ENCODE measurements at places on chromosomes 7 and 10.

DNA sequence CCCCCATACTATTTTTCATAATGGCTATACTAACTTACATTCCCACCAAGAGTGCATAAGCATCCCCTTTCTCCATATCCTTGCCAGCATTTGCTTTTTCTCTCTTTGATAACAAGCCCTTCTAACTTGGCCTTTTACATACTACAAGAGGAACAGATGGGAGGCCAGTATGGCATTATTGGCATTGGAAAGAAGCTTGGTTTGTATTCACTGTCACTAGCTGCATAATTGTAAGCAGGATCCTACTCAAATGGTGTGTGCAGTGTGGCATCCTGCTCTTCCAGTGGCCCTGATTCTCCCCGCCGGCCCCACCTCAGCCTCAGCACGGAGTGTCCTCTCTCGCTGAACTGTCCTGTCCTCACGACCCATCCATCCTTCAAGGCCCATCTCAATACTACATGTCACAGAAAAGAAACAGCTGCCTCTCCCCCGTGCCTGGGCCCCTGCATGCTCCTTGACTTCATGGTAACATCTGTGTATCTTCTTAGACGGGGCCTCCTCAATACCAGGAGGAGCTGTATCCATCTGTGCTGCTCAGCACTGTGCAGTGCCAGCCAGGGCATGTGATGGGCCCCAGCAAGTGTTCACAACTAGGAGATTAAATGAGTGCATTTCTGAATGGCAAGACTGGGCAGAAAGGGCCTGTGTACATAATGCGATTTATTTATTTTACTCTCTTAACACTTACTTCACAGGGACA is 205.2 kb downstream of the COBL start:
- no peak for DNase-seq

DNA sequence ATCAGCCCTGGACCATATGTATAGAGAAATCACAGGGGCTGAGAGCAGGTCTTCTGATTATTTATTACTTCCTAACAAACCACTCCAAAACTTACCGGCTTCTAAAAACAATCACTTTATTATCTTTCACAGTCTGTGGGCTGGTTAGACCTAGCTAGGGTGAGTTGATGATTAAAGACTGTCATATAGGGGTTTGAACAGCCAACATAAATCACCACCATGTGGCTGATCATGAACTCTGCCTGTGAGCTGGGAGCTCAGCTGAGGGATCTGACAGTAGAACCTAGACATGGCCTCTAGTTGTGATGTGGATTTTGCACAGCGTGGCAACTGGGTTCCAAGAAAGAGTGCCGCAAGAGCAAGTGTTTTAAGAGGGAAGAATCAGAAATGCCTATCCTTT is 305.4 kb downstream of the CSTF2T start:
- DNase-seq: no peak

- DNase-seq: no peak
These were observed 43.2 kb downstream of the RBAK start for GRCh38 chr7:5088906-5089305.

DNA sequence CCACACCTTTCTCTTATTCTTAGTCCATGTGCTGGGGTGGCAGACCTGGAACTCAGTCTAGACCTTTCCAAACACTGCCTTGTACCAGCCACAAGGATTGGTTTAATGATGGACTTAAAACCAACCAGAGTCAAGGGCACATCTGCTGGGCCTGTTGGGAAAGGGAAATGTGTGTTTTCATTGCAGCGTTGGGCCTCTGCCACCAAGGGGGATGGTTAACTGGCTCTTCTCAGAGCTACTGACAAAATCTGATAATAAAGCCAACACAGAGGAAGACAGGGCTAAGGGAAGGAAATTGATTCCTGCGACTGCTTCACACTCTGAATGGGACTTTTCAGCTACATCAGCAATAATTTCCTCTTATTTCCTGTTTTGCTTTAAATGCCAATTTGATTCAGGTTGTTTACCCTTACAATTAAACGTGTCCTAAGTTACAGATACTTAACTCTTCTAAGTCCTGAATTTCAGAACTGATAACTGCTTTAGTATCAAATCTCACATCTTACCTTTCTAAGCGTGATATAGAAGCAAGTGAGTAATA is 68.4 kb upstream of the MALRD1 start:
- DNase-seq: no peak

DNA sequence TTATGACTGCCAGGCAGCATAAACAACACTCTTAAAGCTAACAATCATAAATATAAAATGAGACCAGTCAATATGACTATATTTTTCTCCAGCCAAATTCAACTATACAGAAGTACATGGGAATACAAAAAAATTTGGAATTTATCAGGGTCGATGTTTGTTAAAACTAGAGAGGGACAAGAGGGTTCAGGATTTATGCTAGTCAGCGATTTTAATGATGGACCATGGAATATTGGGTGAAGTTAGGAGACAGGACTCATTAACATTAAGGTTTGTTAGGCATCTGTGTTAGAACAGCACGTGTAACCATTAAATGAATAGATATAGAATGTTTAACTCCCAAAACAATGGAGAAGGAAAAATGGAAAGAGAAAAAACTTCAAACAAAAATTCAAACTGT is 146.2 kb downstream of the SEM1 start:
- DNase-seq: no peak

- DNase-seq: no peak
These were observed 297.0 kb downstream of the CCDC3 start for GRCh38 chr10:12704488-12704887.

DNA sequence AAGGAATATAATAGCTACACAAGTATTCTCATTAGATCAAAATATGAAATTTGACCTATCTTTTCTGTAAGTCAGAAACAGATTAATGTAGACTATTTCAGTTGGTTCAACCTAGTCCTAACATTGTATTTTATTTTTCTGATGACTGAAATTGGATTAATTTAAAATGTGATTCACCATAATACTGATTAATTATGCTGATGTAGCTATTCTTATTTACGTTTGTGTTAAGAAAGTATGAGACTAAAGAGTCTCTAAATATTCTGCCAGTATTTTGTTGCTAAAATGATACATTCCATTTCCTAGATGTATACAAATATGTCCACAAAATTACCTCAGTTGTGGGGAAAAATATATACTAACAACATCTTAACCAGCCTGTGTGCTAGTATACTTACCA is 18.3 kb downstream of the MARCHF5 start:
- no peak for DNase-seq

DNA sequence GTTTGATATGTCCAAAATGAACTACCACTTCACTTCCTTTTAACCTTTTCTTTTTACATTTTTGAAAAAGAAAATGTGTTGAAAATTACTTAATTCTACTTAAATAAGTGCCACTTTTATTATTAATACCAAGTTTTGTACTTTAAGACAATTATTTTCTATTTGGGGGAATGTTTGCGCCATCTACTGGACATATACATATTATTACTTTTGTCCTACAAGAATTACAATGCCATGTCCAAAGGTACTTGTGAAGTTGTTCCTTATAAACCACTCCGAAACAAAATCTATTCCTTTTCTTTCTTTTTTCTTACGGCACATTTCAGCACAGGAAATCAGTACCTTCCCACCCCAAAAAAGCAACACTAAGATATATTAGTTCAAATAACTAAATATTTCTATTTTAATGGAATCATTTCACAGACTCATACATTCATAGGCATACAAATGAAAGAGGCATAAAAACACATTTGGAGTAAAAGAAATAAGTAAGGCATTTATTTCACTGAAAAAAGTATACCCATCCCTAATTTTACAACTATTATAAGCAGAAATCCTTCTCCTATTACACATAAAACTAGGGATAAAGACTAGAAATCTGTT is 169.9 kb downstream of the RNF133 start:
- no peak for DNase-seq

DNA sequence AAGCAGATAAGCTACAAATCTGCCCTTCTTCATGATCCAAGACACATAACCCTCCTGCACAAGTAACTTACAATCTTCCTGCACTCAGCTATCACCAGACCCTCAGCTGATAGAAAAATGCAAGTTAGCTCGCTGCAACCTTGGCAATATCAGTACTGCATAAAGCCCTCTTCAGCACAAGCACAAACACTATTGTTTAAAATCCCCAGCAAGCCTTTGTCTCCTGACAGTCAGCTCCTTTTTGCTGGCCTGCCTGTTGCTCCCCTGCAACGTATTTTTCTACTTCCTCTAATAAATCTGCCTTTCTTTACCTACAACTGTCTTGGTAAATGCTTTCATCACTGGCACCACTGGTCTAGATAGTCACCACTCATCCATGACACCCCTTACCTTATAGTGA is 59.8 kb downstream of the BAMBI start:
- DNase-seq: no peak

DNA sequence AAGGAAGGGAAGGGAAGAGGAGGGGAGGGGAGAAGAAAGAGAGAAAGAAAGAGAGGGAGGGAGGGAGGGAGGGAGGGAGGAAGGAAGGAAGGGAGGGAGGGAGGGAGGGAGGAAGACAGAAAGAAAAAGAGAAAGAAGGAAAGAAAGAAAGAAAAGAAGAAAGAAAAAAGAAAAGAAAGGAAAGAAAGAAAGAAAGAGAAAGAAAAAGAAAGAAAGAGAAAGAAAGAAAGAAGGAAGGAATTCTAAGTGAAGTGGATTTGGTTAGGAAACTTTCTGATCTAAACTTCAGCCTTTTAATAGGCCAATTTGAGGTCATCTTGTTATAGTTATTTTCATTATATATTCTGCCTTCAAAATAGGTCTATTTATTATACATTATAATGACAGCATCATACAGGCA is 4.3 kb downstream of the CAV2 start:
- DNase-seq: no peak

- no peak for DNase-seq
These were observed 147.3 kb downstream of the ZEB1 start for GRCh38 chr10:31466313-31466712.

DNA sequence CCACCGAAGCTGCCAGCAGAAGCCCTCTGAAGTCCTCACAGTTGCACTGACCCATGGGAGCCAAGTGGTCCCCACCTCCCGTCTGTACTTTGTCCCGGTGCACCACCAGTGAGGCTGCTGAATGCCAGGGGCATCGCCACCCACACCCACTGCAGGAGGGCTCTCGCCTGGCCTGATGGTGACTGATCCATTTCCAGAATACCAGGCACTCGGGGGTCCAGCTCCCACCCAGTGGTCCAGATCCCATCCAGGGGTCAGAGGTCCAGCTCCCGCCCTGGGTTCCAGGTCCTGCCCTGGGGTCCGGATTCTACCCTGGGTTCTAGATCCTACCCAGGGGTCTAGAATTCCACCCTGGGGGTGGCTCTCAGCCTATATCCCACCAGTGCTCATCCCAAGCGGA is 9.1 kb upstream of the JAKMIP3 start:
- DNase-seq: no peak

GRCh38 chr7:40717242-40717641 is 582.4 kb downstream of the SUGCT start:
- DNase-seq: no peak

GRCh38 chr7:134419875-134420274 is 39.0 kb downstream of the AKR1B1 start:
- no peak for DNase-seq

- no peak for DNase-seq
These were observed 50.9 kb upstream of the LEP start for GRCh38 chr7:128190051-128190647.
